MM.1S (cell line): ENCODE measurements at places on chromosomes 12 and 14.
A peak's percentile ranks its signal among the peaks of the same experiment; 100 is the strongest.

DNA sequence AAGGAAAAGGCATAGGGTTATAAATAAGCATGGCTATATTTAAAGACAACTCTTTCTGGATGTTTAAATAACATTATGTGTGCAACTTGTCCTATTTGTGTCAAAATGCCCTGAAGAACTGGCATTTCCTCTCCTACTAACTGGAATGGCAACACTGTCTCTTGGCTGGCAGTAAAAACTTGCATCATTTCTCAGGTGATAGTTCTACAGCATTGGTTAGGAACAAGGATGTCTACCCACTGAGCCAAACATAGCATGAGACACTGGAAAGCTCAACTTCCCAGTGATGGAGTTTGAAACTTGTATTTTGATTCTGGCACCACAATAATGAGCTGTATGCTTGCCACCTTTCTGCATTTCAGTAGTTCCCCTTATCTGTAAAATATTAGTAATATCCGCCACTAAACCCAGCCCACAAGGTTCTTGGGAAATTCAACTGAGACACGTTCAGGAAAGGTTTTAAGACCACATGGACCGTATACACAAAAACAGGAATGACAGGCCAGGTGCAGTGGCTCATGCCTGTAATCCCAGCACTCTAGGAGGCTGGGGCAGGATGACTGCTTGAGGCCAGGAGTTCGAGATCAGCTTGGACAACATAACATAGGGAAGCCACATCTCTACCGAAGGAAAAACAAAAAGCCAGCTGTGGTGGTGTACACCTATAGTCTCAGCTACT lies 5.1 kb downstream of the SLC38A2 start:
- H3K4me1 ChIP-seq: peaks cover 53% of the 10 kb centered on the region
- peaks cover 54% of the 10 kb centered on the region for H3K36me3 ChIP-seq
- H3K4me3 ChIP-seq: no peak overlapping the region
- H3K27me3 ChIP-seq: no peaks in the 10 kb centered on the region
- H3K27ac ChIP-seq: no peak overlapping the region

DNA sequence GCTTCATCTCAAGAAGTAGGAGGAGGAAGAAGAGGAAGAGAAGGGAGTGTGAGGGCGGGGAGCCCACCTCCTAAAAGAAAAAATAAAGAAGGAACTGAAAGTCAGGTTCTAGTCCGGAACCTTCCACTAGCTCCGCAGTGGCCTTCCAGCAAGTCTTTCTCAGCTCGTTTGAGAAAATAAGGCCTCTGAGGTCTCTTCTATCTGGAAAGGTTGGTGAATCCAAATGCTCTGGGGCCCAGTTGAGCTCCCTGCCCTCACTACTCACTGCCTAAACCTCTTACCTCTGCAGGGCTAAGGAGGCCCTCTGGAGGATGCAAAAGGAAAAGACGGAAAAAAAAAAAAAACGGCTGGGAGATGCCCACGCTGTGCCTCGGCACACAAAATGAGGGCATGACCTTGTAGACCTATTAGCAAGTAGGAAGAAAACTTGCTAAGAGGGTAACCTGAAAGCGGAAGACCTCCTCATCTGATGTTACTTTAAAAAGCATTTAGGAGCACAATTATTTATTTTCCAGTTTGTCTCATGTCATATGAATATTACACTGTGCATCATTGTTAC lies 35.9 kb downstream of the FBLN5 start:
- H3K27me3 ChIP-seq: no peaks in the 10 kb centered on the region
- H3K36me3 ChIP-seq: no peaks in the 10 kb centered on the region
- H3K4me1 ChIP-seq: no peaks in the 10 kb centered on the region
- H3K27ac ChIP-seq: no peak overlapping the region
- DNase-seq: peak; percentile 7

DNA sequence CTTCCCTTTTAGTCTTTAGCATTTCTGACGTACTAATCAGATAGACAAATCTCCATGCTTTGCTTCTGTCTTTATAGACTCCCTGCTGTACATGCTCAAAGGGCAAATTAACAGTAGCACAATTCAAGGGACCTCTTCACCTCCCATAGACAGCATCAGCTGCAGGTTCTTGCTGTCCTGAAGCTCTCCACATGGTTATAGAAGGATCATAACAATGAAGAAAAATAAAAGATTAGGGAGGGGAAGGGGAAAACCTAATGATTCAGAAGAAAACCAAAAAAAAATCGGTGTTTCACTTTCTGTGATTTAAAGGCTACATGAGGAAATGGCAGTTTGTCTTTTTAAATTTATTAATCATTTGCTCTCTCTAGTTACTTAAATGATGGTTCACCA lies 155.5 kb downstream of the PTCSC3 start:
- DNase-seq: no peak
- no peaks in the 10 kb centered on the region for H3K27me3 ChIP-seq
- H3K4me1 ChIP-seq: no peaks in the 10 kb centered on the region

- H3K4me3 ChIP-seq: no peak overlapping the region
- H3K4me1 ChIP-seq: no peaks in the 10 kb centered on the region
- H3K27me3 ChIP-seq: no peaks in the 10 kb centered on the region
- no peaks in the 10 kb centered on the region for H3K36me3 ChIP-seq
- H3K27ac ChIP-seq: no peak overlapping the region
- DNase-seq: no peak
These were observed 103.2 kb downstream of the TPH2 start for GRCh38 chr12:72041811-72042210.
